Vagina (tissue), 2 donors: ENCODE measurements at places on chromosomes 11 and 22.

- DNase-seq, result no peak
- H3K36me3 ChIP-seq, result no peaks in the 10 kb centered on the region
- peaks cover 56% of the 10 kb centered on the region for H3K4me1 ChIP-seq
- H3K27ac ChIP-seq, result no peak overlapping the region
- no peaks in the 10 kb centered on the region for H3K27me3 ChIP-seq
Measured at GRCh38 chr22:46651316-46651715, 31.1 kb downstream of the GRAMD4 start.

GRCh38 chr11:44110231-44110679 lies 14.8 kb downstream of the EXT2 start:
- H3K4me1 ChIP-seq, result no peaks in the 10 kb centered on the region

DNA sequence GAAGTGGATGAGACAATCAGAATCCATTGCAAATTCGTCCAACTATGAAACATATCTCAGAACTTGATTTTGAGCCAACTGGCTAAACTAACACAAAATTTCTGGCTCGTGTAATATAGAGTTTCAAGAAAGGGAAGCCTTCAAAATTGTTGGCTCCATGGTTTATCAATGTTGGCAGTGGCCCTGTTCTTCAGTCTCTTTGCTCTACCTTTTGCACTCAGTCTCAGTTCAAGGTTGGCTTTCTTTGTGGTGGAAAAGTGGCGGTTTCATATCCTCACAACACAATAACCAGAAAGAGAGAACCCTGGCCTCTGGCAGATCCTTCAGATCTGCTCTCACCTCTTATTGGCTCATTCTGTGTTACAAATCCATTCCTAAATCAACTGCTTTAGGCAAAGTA lies 473.8 kb upstream of the API5 start:
- no peak overlapping the region for H3K4me3 ChIP-seq
- no peak for DNase-seq
- H3K27ac ChIP-seq, result no peak overlapping the region
- H3K4me1 ChIP-seq, result no peaks in the 10 kb centered on the region
- H3K36me3 ChIP-seq, result no peaks in the 10 kb centered on the region
- H3K27me3 ChIP-seq, result no peaks in the 10 kb centered on the region

DNA sequence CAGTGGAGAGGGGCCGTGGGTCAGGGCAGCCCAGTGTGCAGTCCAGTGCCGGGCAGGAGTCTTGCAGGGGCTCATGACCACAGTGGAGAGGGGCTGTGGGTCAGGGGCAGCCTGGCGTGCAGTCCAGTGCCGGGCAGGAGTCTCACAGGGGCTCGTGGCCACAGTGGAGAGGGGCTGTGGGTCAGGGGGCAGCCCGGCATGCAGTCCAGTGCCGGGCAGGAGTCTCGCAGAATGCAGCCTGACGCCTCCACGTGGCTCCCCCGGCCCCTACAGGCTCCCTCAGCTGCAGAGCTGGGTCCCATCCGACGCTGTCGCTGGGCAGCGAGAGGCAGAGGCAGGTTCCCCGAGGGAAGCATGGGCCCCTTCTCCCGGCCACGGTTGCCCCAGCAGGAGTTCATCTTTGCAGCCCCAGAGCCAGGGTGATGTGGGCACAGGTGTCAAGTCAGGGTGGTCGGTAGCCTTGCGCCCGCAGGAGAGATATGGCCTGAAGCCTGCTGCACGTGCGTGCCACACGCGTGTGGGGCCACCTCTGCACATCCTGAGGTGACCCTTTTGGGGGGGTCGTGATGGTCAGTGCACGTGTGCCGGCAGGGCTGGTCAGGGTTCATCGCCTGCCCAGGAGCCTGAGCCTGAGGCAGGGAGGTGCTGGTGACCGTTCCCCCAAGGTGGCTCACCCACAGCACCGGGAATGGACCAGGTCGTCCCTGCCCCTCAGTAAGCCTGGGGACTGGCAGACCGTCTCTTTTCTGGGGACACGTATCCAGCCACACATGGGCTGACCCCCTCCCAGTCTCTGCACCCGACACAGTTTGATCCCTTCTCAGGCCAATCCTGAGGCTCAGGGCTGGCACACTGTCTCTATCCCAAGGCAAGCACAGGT lies 2.9 kb downstream of the IFITM5 start:
- no peak for DNase-seq
- peaks cover 31% of the 10 kb centered on the region for H3K4me1 ChIP-seq
- no peak overlapping the region for H3K27ac ChIP-seq
- H3K4me3 ChIP-seq, result no peak overlapping the region
- peaks cover 8% of the 10 kb centered on the region for H3K27me3 ChIP-seq
- H3K36me3 ChIP-seq, result no peaks in the 10 kb centered on the region

- no peak for DNase-seq
- no peaks in the 10 kb centered on the region for H3K4me1 ChIP-seq
- no peaks in the 10 kb centered on the region for H3K27me3 ChIP-seq
- H3K27ac ChIP-seq, result no peak overlapping the region
- H3K36me3 ChIP-seq, result no peaks in the 10 kb centered on the region
- H3K4me3 ChIP-seq, result no peak overlapping the region
Measured at GRCh38 chr22:49702068-49702397, 125.6 kb downstream of the BRD1 start.

DNA sequence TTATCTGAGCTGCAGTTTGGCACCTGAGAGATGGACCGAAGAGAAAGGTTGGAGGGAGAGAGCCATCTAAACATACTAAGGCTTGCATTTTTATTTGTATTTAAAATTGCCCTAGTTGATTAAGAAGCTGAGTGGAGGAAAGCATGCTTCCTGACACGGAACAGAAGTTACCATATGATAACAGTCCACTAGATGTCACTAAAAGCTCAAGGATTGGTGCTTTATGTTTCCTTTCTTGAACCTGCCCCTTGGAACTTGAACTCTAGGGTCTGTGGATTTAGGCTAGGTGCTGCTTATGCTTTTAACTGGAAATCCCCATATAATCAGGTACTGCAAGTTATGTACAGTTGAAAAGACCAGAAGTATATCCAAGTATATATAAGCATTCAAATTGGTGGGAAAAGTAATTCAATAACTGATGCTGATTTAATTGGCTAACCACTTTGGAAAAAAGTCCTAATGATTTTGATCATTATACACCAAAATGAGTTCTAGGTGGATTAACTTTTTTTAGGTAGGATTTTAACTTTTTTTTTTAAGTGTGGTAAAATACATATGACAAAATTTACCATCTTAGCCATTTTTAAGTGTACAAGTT lies 9.5 kb downstream of the RBMXL2 start:
- DNase-seq, result no peak
- H3K36me3 ChIP-seq, result no peaks in the 10 kb centered on the region
- no peaks in the 10 kb centered on the region for H3K4me1 ChIP-seq
- H3K27ac ChIP-seq, result no peak overlapping the region

GRCh38 chr11:61107888-61108287 lies 5.6 kb downstream of the CD5 start:
- H3K27me3 ChIP-seq, result no peaks in the 10 kb centered on the region
- no peak overlapping the region for H3K27ac ChIP-seq
- H3K36me3 ChIP-seq, result no peaks in the 10 kb centered on the region
- H3K4me1 ChIP-seq, result no peaks in the 10 kb centered on the region
- no peak overlapping the region for H3K4me3 ChIP-seq
- DNase-seq, result no peak

DNA sequence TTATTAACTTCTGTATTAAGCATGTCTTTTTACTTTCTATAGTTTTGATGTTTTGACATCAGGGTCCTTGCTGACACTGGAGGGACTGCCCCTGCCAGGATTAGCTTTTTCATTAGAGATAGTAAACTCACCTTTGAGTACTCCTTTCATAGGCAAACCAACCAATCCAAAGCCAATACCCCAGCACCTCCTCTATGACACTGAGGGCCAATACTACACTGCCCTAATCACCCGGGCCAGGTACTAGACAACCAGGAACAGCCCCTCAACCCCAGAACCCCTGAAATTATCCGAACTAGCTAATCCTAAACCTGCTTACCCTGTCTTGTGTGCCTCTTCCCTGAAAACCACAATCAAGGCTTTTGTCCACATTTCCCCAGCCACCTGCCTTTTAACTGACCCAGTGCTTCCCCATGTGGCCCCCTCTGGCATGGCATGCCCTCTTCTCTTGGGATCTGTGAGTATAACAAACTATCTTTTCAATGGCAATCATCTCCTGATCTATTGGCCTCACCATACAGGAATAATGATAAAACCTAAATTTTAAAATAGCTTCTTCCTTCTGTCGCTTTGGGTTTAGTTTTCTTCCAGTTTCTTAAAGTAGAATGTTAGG lies 31.2 kb downstream of the RAB6A start:
- H3K27me3 ChIP-seq, result no peaks in the 10 kb centered on the region
- no peak overlapping the region for H3K27ac ChIP-seq
- no peak overlapping the region for H3K4me3 ChIP-seq
- H3K36me3 ChIP-seq, result no peaks in the 10 kb centered on the region

- no peak overlapping the region for H3K4me3 ChIP-seq
- H3K36me3 ChIP-seq, result no peaks in the 10 kb centered on the region
- no peaks in the 10 kb centered on the region for H3K4me1 ChIP-seq
Measured at GRCh38 chr11:46210856-46211255, 66.6 kb upstream of the CREB3L1 start.

DNA sequence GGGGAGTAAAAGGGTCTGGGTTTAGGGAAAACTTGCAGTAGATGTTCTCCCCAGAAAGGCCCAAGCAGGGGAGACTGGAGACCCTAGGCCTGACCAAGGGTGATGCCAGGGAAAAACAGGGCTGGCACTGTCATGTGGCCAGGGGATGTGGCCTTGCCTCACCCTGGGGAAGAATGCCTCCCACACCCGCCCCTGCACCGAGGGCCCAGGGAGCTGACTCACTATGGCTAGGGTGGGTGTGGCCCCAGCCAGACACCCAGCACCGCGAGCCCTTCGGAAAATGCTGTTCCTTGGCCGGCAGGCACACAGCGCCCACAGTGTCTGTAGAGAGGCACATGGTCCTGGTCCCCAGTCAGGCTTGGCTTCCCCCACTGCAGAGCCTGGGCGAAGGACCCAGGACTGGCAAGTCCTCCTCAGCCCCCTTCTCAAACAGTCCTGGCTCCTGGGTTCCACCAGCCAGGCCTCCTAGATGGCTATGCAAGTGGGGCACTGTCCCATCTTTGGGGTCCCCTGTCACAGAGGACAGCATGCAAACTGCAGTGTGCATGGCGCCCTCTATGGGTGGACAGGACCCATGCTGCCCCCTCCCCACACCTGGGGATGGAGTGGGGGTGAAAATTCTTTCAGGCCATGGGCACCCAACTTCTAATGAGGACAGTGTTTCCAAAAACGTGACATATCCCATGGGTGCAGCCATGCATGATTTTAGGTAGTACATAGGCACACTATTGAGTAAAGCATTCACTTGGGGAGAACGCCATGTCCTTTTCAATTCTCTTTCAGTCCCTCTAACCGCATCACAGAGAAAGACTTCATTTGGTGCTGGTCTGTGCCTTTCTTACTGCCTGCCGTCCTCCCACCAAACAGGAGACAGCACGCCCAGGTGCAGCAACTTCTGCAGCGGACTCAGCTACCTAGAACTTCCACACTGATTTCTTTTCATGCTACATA lies 15.2 kb downstream of the TMPRSS5 start:
- H3K4me1 ChIP-seq, result peaks cover 5% of the 10 kb centered on the region
- H3K4me3 ChIP-seq, result no peak overlapping the region
- no peak overlapping the region for H3K27ac ChIP-seq
- peak; percentile 92 for DNase-seq
- no peaks in the 10 kb centered on the region for H3K36me3 ChIP-seq
- no peaks in the 10 kb centered on the region for H3K27me3 ChIP-seq

GRCh38 chr11:64893194-64894069 lies 15.0 kb upstream of the EHD1 start:
- no peak overlapping the region for H3K27ac ChIP-seq
- no peaks in the 10 kb centered on the region for H3K4me1 ChIP-seq
- no peak overlapping the region for H3K4me3 ChIP-seq
- no peaks in the 10 kb centered on the region for H3K27me3 ChIP-seq

GRCh38 chr11:26777372-26777808 lies 55.5 kb upstream of the SLC5A12 start:
- no peak overlapping the region for H3K27ac ChIP-seq
- no peaks in the 10 kb centered on the region for H3K36me3 ChIP-seq
- no peak for DNase-seq
- H3K4me1 ChIP-seq, result peaks cover 23% of the 10 kb centered on the region

DNA sequence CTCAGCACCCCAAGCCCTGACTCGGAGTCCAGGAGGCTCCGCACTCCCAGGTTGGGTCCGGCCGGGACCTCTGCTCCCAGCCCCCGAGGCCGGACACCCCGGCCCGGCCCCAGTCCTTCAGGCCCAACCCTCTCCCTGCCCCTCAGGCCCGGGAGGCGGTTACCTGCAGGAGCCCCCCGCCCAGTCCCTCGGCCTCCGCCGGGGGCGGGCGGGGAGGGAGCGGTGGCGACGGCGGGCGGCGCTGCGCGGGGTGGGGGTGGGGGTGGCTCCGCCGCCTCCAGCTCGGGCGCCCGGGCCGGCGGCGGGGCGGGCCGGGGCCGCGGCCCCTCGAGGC lies 310 bp downstream of the TCF20 start:
- peak overlapping the region; percentile 100 for H3K4me3 ChIP-seq
- no peaks in the 10 kb centered on the region for H3K27me3 ChIP-seq
- H3K36me3 ChIP-seq, result no peaks in the 10 kb centered on the region
- no peak for DNase-seq
- peaks cover 48% of the 10 kb centered on the region for H3K4me1 ChIP-seq

- DNase-seq, result no peak
- peaks cover 44% of the 10 kb centered on the region for H3K4me1 ChIP-seq
- peak within 1 kb of the TSS; percentile 88 for H3K27ac ChIP-seq
Measured at GRCh38 chr22:49827853-49828598, at the start of gene BRD1. Gene BRD1 (minus strand): TSS chr22:49827873. CDS start chr22:49824317, 3,556 bp downstream.

DNA sequence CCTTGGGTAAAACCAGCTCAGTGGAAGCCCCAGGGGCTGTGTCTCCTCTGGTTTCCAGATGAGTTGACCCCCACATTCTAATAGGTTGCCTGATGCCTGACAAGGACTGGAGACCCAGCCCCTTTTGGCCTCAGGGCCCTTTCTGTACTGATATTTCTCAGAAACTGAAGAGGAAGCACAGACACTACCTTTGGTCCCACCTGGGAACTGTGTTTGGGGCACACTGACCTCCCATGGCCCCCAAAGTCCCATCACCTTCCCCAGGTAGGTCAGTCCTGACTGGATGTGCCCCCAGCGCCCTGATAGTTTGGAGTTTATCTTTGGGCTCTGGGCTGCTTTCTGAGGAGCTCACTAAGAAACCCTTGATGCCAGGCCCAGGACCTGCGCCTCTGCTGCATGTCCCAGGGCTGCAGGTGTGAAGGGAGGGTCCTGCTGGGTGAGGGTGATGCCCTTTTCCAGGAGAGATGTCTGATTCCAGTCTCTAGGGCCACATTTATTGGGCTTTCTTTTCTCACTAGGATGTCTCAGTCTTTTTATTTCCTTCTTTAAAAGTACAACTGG lies 106.7 kb downstream of the GGTLC2 start:
- H3K4me3 ChIP-seq, result no peak overlapping the region
- no peak overlapping the region for H3K27ac ChIP-seq
- no peaks in the 10 kb centered on the region for H3K36me3 ChIP-seq
- H3K27me3 ChIP-seq, result no peaks in the 10 kb centered on the region
- DNase-seq, result peak; percentile 67

DNA sequence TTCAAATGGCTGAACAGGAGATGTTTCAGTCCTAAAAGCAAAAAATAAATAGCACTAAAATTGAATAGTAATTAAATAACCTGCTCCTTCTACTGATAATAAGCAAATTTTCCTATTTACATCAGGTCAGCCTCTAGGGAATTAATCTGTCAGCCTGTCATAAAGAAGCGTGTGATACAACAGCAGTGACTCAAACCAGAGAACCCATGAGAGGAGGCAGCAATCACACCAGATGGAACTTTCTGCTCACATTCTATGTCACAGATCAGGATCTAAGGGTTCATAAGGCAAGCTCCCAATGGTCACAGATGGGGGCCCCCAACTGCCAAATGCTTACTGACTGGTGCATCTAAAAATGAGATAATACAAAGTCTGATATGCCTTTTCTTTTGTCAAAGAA lies 41.1 kb downstream of the RBFOX2 start:
- H3K36me3 ChIP-seq, result no peaks in the 10 kb centered on the region
- H3K4me1 ChIP-seq, result peaks cover 80% of the 10 kb centered on the region

GRCh38 chr11:69239641-69240040 lies 54.3 kb upstream of the MYEOV start:
- no peaks in the 10 kb centered on the region for H3K27me3 ChIP-seq
- no peak overlapping the region for H3K4me3 ChIP-seq
- peak; percentile 74 for DNase-seq
- no peaks in the 10 kb centered on the region for H3K4me1 ChIP-seq
- no peak overlapping the region for H3K27ac ChIP-seq
